A549 treated with dexamethasone at 1 μM for 4 hours (cell line): ENCODE measurements at places on chromosomes 4 and X. TPM values are rescaled to one million over a fixed set of nuclear protein-coding genes. Genes with fewer than 3 reads are reported as not detected.

The LAS1L gene
- total RNA-seq, result 63.7 to 70.6 TPM (median 67.1 TPM) in 5 replicates

The SYNPO2 gene
- total RNA-seq, result 0.72 to 1.3 TPM (median 1.0 TPM) in 5 replicates

The RBM47 gene
- 26.6 to 37.2 TPM (median 34.1 TPM) in 5 replicates for total RNA-seq

The ZGRF1 gene
- total RNA-seq, result 2.7 to 4.2 TPM (median 3.6 TPM) in 5 replicates

The SH3D19 gene
- 17.8 to 25.2 TPM (median 24.0 TPM) in 5 replicates for total RNA-seq

The ENAM gene
- not detected in 5 replicates for total RNA-seq

The FRMD7 gene
- not detected in 5 replicates for total RNA-seq

The NXF3 gene
- 0.05 to 0.14 TPM in 2 of 5 replicates, not detected in the others for total RNA-seq

The FOXR2 gene
- not detected in 5 replicates for total RNA-seq

The SLC4A4 gene
- total RNA-seq, result 0.97 to 1.7 TPM (median 1.3 TPM) in 5 replicates

The PNMA5 gene
- total RNA-seq, result not detected in 5 replicates

The GRIA2 gene
- not detected in 5 replicates for total RNA-seq

The PPEF2 gene
- not detected in 5 replicates for total RNA-seq

The DCLK2 gene
- total RNA-seq, result 6.9 to 9.4 TPM (median 7.4 TPM) in 5 replicates

The ATG4A gene
- total RNA-seq, result 7.4 to 9.3 TPM (median 7.7 TPM) in 5 replicates

The GK2 gene
- total RNA-seq, result not detected in 5 replicates

The BGN gene
- 0.06 to 0.08 TPM in 2 of 5 replicates, not detected in the others for total RNA-seq

The PNCK gene
- total RNA-seq, result 0.07 to 0.41 TPM (median 0.18 TPM) in 5 replicates

The UFSP2 gene
- 12.7 to 16.4 TPM (median 14.6 TPM) in 5 replicates for total RNA-seq

The BCLAF3 gene
- total RNA-seq, result 2.9 to 4.5 TPM (median 3.8 TPM) in 5 replicates

The TRIML2 gene
- 32.4 to 48.9 TPM (median 38.8 TPM) in 5 replicates for total RNA-seq

The GABRE gene
- 7.8 to 16.7 TPM (median 15.6 TPM) in 5 replicates for total RNA-seq

The F11 gene
- total RNA-seq, result not detected in 5 replicates

The GAGE2A gene
- not detected in 5 replicates for total RNA-seq

The RBMX2 gene
- total RNA-seq, result 28.2 to 33.1 TPM (median 29.9 TPM) in 5 replicates

The RTL3 gene
- total RNA-seq, result 0.09 to 0.16 TPM (median 0.11 TPM) in 5 replicates

The FAM241A gene
- total RNA-seq, result 0.74 to 1.0 TPM (median 0.86 TPM) in 5 replicates

The DCX gene
- not detected in 5 replicates for total RNA-seq

The MUC7 gene
- total RNA-seq, result not detected in 5 replicates

The TKTL2 gene
- total RNA-seq, result not detected in 5 replicates

The SSX3 gene
- total RNA-seq, result not detected in 5 replicates

The DGAT2L6 gene
- not detected in 5 replicates for total RNA-seq

The AKAP4 gene
- not detected in 5 replicates for total RNA-seq

The ITGB1BP2 gene
- total RNA-seq, result 0.48 to 1.1 TPM (median 0.94 TPM) in 5 replicates

The MAN2B2 gene
- total RNA-seq, result 7.8 to 13.2 TPM (median 11.4 TPM) in 5 replicates

The VEGFC gene
- 8.5 to 10.6 TPM (median 9.0 TPM) in 5 replicates for total RNA-seq

The RNF128 gene
- total RNA-seq, result 0.03 to 0.06 TPM (median 0.05 TPM) in 3 of 5 replicates, not detected in the others

The FUNDC1 gene
- total RNA-seq, result 25.2 to 29.7 TPM (median 26.5 TPM) in 5 replicates

The HS6ST2 gene
- 0.08 to 0.21 TPM (median 0.15 TPM) in 5 replicates for total RNA-seq

The ARHGAP24 gene
- 3.0 to 4.8 TPM (median 3.7 TPM) in 5 replicates for total RNA-seq

The BRS3 gene
- total RNA-seq, result not detected in 5 replicates

The COX7B2 gene
- not detected in 5 replicates for total RNA-seq

The ELF4 gene
- total RNA-seq, result 25.0 to 31.6 TPM (median 29.7 TPM) in 5 replicates

The STS gene
- total RNA-seq, result 2.0 to 2.5 TPM (median 2.2 TPM) in 5 replicates

The STARD8 gene
- 1.3 to 1.8 TPM (median 1.6 TPM) in 5 replicates for total RNA-seq

The ARMCX1 gene
- 0.20 to 0.49 TPM (median 0.34 TPM) in 5 replicates for total RNA-seq

The RPA4 gene
- total RNA-seq, result 0.14 to 0.43 TPM (median 0.22 TPM) in 5 replicates

The MGARP gene
- total RNA-seq, result 0.34 to 0.69 TPM (median 0.59 TPM) in 5 replicates

The CT45A5 gene
- total RNA-seq, result 0.09 to 0.22 TPM in 2 of 5 replicates, not detected in the others
